ENCODE measurements at places on chromosomes 16 and 17.
A peak's percentile ranks its signal among the peaks of the same experiment; 100 is the strongest.

DNA sequence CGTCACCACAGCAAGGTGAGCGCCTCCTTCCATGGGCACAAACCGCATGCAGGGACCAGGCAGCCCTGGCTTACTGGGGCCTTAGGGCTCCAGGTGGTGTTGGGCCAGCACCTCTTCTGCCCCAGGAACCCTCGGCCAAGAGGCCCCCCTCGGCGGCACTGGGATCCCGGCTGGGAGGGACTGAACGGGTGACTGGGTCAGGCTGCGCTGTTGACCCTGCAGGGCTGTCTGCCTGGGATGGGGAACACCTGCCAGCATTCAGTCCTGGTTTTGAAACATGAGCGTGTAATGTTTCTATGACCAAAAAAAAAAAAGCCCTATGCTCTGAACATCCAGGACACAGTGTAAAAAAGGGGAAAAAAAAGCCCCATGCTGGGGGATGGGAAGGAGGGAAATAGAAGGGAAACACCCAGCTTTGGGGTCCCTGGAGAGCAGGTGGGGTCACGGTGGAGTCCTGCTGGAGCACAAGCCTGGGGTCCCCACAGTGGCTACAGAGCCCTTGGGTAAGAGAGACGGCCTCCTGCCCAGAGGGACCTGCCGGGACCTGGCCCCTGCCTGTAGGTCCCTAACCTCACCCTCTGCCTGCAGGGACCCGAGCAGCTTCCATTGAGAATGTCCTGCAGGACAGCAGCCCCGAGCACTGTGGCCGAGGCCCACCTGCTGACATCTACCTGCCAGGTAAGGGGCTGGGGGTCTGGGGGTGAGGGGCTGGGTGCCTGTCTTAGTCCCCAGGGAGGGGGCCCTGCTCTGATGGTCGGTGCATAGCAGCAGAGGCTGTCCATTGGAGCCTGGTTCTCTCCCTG is 9.9 kb upstream of the NUDT16L1 start:
- DNase-seq, result no peak

GRCh38 chr16:15996432-15997109 is 47.2 kb downstream of the ABCC1 start:
- DNase-seq, result peak; percentile 90

DNA sequence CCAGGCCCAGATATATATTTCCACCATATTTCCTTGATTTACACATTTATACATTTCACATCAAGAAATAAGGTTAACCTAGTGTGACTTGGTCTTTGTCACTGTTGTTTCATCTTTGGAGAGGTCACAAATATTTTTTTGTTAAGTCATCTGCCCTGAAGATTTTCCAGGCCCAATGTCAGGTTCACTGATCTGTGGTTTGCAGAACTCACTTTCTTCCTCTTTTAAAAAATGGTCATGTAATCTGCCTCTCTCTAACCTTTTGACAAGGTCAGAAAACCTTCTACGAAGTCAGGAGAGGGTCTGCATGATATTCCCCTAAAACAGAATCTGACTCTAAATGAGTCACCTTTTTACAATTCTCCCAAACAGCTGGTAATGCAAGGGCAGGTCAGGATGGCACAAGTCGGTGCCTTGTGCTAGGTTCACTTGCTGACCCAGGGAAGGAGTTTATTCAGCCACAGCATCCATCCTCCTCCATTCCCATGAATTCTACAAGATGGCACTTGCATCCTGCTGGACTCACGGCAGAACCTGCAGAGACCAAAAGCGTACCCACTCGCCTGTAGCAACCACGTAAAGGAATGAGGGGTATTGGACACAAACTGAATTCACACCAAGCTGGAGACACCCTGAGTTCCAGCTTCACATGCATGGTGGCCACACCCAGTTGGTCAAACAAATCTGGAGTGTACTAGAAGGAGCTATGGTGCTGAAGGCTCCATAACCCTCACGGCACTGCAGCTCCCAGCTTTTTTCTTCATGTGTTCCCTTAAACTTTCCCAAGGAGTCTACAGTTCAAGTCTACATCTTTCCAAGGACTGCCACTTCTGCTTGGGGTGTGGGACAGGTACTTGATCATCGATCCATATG is 1.6 kb upstream of the KIAA0513 start:
- DNase-seq, result no peak

- DNase-seq, result peak; percentile 60
Observed at GRCh38 chr17:10055262-10055975, 143.0 kb downstream of the GAS7 start.

GRCh38 chr17:7816926-7817642 is 16.9 kb upstream of the KDM6B start:
- no peak for DNase-seq

- no peak for DNase-seq
Observed at GRCh38 chr16:89152831-89153700, 18.5 kb upstream of the CDH15 start.

DNA sequence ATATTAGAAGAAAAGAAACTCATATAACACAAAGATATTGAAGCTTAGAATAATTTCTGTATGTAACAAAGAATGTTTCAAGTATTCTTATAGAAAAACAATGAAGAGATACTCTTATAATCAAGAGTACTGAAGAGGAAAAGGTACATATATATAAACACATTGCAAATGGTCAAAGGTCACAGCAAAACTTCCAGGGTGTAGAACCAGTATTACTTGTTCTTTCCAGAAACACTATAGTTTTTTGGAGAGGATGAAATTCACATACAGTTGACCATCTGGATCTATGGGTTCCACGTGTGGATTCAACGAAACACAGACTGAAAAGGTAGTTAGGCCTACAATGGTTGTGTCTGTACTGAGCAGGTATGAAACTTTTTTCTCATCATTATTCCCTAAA is 22.6 kb downstream of the PRPSAP1 start:
- no peak for DNase-seq

- peak; percentile 62 for DNase-seq
Observed at GRCh38 chr16:58638148-58639036, 8.8 kb upstream of the CNOT1 start.

DNA sequence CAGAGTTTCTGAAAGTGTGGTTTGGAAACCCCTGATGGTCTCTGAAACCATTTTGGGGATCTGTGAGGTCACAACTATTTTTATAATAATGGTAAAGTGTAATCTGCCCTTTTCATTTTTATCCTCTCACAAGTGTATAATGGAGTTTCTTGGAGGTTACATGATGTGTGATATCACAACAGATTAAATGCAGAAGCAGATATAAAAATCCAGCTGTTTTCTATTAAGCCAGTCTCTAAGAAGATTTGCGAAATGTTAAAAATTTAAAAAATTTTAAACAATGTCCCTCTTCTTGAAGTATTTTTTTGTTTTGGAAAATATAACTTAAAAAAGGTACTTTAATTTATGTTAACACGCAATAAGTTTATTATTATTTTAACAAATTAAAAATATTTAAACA is 48.7 kb downstream of the RPGRIP1L start:
- no peak for DNase-seq

GRCh38 chr16:4328782-4329775 is 13.2 kb downstream of the GLIS2 start:
- peak; percentile 49 for DNase-seq

GRCh38 chr17:31916491-31917064 is 15.1 kb upstream of the UTP6 start:
- DNase-seq, result no peak

DNA sequence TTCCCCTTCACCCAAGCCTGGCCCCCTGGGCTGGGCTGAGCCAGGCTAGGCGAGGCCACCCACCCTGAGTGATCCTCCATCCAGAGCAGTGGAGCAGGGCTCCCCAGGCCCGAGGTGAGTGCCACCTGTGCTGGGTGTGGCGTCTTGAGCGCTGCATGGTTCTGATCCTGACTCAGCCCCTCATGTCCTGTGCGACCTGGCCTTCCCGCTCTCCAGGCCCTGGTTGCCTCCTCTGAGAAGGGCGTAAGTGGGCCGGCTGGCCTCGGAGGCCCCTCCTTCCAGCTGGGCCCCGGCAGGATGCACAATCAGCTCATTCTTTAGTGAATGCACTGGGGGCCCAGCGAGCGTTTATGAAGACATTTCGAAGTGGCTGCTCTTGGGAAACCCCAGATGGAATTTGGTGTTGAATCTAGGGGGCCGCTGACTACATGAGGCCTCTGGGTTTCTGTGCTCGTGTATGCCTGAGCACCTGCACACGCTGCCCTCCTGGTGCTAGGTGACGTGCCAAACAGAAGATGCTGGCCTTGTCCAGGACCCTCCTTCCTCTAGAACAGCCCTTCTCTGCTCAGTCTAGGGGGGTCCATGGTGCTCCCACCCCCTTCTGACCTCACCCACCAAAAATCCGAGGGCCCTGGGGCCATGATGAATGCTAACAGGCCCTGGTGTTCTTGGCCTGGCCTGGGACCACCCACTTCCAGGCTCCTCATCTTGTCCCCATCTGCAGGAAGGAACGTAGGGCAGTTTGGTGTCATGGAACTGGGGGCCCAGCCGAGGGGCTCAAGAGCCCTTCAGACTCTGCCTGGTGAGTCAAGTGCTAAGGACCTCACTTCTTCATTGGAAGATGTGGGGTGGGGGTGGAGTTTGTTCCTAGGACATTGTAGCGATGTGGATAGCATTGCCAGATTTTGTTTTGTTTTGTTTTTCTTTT is 3.6 kb upstream of the TMEM92 start:
- no peak for DNase-seq

DNA sequence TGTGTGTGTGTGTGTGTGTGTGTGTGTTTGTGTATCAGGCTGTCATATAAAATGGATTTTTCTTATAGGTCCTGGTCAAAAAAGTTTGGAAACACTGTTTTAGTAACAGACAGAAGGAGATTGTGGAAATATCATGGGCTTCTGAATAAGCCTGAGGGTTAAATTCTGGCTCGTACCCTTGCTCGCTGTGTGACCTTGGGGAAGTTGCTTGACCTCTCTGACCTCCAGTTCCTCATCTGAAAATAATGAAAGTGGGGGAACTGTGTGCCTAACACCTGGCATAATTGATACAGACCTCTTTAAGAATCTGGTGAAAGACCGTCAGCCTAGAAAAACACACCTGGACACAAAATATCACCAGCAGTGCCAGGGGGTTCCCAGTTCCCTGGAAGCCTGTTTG is 25.6 kb upstream of the PIK3R6 start:
- DNase-seq, result no peak

DNA sequence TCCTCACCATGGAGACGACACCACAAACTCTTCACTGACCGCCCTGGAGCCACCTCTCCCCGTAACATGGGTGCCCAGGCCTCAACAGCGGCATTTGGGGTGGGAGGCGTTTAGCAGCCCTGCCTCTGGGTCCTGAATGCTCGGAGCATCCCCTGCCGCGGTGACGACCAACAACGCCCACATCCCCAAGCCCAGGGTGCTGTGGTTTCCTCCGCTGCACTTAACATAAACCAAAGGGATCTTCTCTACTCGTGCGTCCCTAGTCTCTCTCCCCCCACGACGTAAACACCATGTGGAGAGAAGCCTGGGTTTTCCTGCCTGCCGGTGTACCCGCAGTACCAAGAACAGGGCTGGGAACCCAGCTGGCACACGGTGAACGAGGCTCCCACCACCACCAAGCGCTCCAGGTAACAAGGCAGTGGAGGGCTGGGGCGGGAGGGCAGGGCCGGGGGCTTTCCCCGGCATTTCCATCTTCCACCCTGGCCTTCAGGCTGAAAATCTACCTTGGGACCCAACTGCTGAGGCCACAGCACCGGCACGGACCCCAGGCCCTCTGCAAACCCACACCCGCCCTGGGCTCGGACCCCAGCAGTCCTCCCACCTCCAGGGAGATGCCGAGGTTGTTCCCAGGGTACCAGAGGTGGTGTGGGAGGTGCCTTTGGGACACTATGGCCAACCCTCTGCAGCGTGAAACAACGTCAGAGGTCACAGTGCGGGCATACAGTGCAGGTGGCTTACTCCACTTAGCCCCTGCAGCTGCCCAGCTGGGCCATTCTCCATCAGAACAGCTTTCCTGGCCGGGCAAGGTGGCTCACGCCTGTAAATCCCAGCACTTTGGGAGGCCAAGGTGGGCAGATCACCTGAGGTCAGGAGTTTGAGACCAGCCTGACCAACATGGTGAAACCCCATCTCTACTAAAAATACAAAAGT is 54.3 kb downstream of the TIMM22 start:
- DNase-seq, result no peak

- DNase-seq, result no peak
Observed at GRCh38 chr16:23514381-23515152, 4.3 kb upstream of the GGA2 start.

GRCh38 chr16:11180489-11180888 is 75.5 kb downstream of the SOCS1 start:
- no peak for DNase-seq

DNA sequence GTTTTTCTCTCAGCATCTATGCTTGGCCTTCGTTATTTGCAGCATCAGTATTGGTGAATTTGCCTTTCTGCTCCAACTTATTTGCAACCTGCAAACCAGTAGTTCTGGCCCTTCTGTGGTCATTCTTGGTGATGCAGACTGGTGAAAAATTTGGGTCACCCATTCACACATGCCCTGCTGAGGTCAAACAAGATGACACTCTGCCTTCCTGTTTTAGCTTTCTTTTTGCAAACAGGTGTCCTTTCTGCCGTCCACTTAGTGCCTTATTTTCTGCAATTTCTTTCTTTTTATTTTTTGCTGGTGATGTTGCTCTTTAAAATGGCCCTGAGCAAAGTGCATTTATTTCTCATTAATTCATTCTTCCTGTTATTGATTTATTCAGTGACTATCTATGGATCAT is 31.3 kb downstream of the PLCG2 start:
- DNase-seq, result no peak

GRCh38 chr16:58346831-58347371 is 45.4 kb upstream of the GINS3 start:
- no peak for DNase-seq

GRCh38 chr17:163514-164098 is 17.8 kb downstream of the DOC2B start:
- no peak for DNase-seq

- DNase-seq, result no peak
Observed at GRCh38 chr17:10139577-10139976, 58.8 kb downstream of the GAS7 start.

- no peak for DNase-seq
Observed at GRCh38 chr16:61887903-61888302, 148.3 kb downstream of the CDH8 start.

DNA sequence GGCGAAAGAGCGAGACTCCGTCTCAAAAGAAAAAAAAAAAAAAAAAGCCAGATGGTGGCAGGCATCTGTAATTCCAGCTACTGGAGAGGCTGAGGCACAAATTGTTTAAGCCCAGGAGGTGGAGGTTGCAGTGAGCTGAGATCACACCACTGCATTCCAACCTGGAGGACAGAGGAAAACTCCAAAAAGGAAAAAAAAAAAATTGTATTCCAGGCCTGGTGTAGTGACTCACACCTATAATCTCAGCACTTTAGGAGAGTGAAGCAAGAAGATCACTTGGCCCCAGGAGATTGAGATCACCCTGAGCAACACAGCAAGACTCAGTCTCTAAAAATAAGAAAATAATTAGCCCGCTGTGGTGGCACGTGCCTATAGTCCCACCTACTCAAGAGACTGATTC is 20.1 kb downstream of the HBQ1 start:
- DNase-seq, result no peak
